ENCODE measurements at places on chromosomes 7 and 10.

DNA sequence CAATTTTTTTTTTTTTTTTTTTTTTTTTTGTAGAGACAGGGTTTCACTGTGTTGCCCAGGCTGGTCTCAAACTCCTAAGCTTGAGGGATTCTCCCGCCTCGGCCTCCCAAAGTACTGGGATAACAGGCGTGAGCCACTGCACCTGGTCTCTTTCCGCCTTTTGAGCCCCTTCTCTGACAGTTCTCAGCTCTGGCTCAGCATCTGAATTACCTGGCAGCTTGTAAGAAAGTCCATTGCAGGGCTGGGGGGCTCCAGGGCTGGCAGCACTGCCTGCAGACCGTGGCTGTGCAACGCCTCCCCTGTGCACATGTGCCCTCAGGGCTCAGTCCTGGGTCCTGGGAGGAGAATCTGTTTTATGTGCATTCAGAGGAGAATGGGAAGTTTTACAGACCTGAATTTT is 37.6 kb downstream of the VWA2 start:
- DNase-seq, result no peak

GRCh38 chr10:59894114-59894513 is 12.2 kb downstream of the CCDC6 start:
- DNase-seq, result no peak

DNA sequence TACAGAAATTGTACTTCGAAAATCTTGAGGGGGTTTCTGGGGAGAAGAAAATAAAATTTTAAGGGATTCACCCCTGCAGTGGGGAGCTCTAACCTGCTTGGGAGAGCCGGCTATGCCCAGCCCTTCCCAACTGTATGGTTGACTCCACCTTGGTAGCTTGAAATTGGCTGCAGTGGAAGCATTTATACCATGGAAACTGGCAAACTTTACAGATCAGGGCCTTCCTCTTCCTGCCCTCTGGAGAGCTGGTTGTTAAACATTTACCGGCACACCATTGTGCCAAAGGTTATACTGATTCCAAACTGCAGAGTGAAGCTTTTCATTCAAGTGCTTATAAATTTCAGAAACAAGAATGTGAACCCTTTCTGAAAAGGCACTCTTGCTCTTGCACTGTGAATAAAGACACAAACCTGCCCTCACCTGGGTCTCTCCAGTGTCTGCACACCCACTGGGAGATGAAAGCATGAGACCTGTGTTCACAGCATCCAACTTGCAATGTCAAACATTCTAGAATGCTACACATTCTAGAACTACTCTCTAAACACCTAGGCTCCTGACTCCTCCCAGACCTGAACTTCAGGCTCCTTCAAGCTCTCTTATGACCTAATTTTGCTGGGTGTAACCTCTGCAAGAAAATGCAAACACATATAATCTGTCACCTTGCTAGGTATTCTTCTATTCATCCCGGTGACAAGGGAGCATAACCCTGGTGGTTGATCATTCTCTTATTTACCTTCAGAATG is 44.7 kb downstream of the ABLIM1 start:
- DNase-seq, result peak; percentile 60

GRCh38 chr7:37269711-37270508 is 178.8 kb downstream of the ELMO1 start:
- DNase-seq, result no peak

DNA sequence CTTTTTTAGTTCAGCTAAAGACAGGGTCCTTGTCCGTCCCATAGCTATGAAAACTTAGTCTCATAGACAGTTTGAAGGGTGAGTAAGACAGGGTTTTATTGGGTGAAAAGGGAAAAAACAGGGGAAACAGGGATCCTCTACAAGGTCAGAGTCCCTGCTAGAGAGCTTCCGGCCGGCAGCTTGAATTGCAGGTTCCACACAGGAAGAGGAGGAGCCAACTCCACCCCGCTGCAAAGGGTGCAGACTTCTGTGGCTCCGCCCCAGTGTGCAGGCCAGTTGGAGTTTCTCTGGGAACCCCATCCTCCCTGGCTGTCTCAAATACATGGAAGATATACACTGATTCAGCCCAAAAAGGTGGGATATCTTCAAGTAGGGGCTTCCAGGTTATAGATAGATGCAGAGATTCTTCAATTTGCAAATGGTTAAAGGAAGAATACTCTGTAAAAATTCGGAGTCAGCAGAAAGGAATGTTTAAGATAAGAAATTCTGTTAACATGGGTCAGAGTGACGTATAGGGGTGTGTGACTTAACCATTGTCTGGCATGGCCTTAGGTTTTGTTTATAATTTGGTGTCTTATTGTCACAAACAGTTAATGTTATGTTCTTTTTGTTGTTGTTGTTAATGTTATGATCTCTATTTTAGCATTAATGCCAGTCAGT is 34.6 kb upstream of the HECW1 start:
- no peak for DNase-seq

- peak; percentile 60 for DNase-seq
Measured at GRCh38 chr10:122207596-122207995, 63.5 kb upstream of the BTBD16 start.

DNA sequence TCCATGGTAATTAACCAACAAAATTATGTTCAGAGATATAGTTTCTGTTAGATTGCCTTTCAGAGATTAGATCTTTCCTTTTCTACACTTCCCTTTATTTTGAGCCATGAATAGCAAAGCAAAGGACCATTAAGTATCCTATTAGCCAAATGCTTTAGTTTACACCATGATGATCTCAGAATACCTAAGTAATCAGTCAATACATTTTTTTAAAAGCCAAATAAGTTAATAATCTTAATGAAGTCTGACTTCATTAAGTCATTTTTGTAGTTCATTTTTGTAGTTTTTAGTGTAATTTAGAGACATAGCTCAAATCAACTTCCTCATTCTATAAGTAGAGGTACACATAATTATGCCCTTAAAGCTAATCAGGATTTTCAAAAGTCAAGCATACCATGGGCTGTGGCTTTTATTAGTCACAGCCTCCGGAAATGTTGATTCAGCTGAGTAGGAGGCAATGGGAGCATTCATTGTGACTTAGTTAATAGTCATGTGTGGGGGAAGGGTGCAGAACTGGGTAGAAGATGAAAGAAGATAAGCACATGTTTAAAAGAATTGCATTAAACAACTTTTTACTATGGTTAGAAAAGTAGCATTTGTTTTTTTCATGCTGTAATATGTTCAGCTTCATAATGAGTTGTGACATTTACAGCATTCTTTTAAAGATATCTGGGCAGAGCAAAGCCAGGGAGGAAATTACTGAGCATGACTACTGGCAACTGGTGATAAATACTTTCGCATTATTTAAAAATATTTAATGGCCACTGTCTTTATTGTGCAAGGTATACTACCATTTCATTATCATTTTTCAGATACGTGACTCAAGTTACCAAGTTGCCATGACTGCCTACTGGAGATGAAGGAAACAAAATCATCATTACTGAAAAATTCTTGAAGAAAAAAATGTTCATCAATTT is 57.3 kb upstream of the CCDC71L start:
- DNase-seq, result peak; percentile 86

GRCh38 chr7:45921699-45922519 is 837 bp upstream of the IGFBP3 start:
- peak; percentile 86 for DNase-seq

GRCh38 chr10:102537948-102538347 is 34.2 kb downstream of the SUFU start:
- DNase-seq, result no peak

GRCh38 chr7:142602183-142602582 is 147.1 kb upstream of the PRSS1 start:
- no peak for DNase-seq

- peak; percentile 57 for DNase-seq
Measured at GRCh38 chr10:29011516-29011915, 277.4 kb upstream of the LYZL1 start.

DNA sequence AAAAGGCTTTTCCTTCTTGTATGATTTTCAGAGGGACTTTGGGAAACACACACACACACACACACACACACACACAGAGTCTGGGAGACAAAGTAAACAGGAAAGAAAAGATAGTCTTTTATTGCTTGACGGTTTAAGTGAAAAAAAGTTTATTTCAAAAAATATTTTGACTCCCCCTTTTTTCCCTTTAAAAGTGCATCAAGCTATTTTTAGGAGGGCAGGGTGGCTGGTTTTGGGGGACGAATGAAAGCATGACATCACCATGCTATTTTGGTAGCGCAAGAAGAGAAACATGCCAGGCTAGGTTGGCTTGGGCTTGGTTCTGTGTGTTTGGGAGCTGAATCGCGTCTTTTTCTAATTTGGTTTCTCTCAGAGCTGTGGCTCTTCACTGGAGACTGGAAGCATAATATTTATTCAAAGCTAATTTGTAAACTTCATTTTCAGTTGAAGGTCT is 129.2 kb downstream of the BAMBI start:
- no peak for DNase-seq

DNA sequence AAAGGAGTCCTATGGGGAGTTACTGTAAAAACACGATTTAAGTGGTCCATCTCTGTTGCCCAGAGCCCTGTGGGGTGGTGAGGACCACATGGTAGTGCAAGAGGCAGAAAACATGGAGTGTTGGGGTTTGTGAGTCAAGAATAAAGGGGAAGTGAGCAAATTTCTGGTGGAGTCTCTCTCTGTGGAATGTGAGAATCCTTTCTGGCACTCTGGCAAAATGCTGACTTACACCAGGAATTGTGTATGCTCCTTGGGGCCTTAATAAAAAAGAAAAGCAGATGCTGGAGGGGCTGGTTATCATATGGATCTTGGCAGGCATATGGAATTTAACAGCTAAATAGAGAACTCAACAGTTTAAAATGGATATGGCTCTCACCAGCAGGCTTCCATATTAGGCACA is 486.0 kb downstream of the TNS3 start:
- DNase-seq, result no peak

DNA sequence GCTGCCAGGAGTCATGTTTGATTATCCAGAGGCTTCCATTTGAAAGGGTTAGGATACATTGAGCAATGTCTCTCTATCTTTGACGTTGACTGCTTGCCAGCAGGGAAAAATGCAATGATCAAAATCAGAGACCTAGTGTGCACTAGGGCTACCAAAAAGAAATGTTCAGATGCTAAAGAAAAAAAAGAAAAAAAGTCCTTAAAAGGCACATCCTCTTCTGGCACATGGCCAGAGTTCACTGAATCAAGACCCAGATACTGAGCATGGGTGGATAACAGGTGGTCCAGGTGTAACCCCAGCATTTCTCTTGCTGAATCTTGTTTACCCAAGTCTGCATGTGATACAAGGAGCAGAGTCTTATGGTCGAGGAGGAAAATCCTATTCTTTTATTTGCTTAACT is 899.3 kb downstream of the SORCS3 start:
- DNase-seq, result no peak

GRCh38 chr10:93039721-93040120 is 20.9 kb upstream of the CYP26C1 start:
- DNase-seq, result no peak

DNA sequence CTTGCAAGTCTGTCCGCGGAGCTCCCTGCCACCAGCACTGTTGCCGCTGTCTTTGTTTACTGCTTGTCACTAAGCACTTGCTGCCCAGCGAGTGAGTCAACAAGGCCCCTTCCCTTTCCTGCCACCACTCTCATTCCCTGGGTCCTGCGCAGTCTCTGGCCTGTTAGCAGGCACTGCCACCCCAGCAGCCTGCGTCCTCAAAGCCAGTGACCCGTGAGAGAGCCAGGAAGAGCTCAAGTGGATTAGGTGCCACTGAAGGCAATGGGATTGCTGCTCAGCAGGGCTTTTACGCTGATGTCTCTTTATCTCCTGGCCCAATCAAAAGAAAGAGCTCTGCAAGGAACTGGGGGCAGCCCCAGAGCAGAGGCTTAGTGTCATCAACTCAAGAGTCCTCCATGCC is at the start of gene FRMPD2:
TSS of gene FRMPD2 (minus strand) at position 61 of the 400 bp plus-strand sequence. CDS start 129 bp downstream, outside the sequence.
- no peak for DNase-seq

GRCh38 chr10:15140698-15141097 is 27.8 kb downstream of the NMT2 start:
- no peak for DNase-seq

- DNase-seq, result no peak
Measured at GRCh38 chr7:150481922-150482321, 31.5 kb downstream of the GIMAP8 start.

GRCh38 chr10:124064676-124065075 is 28.7 kb downstream of the CHST15 start:
- no peak for DNase-seq

DNA sequence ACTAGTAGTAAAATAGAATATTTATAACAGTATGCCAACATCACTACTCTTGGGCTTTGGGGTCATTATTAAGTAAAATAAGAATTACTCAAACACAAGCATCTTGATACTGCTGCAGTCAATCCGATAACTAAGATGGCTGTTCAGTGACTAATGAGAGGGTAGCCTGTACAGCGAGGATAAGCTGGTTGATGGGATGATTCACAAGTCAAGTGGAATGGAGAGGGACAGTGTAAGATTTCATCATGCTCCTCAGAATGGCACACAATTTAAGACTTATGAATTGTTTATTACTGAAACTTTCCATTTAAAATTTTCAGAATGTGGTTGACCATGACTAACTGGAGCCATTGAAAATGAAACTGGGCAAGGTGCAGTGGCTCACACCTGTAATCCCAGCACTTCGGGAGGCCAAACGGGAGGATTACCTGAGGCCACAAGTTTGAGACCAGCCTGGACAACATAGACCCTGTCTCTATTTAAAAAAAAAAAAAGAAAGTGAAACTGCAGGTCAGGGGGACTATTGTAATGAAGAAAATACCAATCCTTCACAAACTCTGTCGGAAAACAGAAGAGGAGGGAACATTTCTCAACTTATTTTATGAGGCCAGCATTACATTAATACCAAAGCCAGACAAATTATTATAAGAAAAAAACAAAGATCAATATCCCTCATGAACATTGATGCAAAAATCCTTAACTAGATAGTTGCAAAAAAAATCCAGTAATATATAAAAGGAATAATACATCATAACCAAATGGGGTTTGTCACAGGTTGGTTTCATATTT is 11.2 kb downstream of the AVL9 start:
- DNase-seq, result no peak

- no peak for DNase-seq
Measured at GRCh38 chr10:96587264-96588059, 650 bp upstream of the TM9SF3 start.

GRCh38 chr7:2938514-2939192 is 94.5 kb upstream of the GNA12 start:
- DNase-seq, result peak; percentile 43

- DNase-seq, result no peak
Measured at GRCh38 chr7:111370002-111370401, 192.3 kb downstream of the IMMP2L start.

- DNase-seq, result no peak
Measured at GRCh38 chr7:121366852-121367431, 29.2 kb downstream of the FAM3C start.

DNA sequence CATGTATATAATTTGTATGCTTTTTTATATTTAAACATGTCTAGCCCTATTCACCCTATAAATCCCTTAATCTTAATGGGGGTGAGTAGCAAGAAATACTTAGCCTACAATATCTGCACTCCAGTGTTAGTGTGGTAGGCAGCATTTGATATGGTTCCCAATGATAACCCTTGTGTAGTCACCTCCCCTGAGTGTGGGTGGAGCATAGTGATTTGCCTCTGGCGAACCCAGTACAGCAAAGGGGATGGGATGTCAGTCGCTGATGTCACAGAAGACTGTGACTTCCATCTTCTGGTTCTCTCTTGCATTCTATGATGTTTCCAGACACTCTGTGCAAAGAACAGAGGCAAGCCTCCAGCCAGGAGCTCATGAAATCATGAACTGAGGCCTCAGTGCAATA is 211.2 kb downstream of the CRPPA start:
- no peak for DNase-seq
